Esophagus mucosa (tissue), 1 donor: ENCODE measurements at places on chromosomes 11 and 22.

DNA sequence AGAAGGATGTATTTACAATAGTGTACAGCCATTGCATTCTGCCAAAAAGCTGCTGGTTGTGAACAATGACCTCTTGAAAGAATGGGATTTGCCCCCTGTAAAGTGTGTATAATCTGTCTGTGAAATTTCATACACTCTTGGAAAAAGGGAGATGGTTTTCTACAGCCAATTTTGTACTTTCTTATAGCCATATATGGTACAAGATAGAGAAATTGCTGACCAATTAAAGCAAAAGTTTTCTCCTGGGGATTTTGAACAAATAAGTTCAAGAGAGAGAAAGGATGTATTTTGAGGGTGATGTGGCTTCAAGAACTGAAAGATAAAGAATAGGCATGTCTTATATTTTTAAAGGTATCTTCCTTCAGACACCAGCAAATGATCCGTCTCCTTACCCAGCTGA, 211.0 kb downstream of the NAV2 start:
- ATAC-seq, result no peak

- no peak for ATAC-seq
Measured at GRCh38 chr11:20535271-20535881, 64.0 kb upstream of the SLC6A5 start.

DNA sequence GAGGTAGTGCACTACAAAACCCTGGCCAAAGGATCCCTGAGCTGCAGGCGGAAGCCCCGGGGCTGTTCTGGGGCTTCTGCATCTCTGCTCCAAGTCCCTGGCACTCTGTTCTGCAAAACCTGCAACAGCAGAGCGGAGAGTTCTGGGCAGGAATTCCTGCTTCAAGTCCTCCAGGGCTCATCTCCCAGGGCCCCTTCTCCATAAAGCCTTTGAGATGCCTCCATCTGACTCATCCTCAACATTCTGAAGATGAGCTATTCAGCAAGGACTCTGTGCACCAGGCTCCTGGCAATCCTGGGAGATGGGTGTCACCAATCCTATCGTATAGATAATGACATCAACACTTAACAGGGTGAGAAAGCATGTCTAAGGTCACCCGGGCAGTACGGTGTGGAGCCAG, 19.3 kb downstream of the SYN3 start:
- ATAC-seq, result no peak

DNA sequence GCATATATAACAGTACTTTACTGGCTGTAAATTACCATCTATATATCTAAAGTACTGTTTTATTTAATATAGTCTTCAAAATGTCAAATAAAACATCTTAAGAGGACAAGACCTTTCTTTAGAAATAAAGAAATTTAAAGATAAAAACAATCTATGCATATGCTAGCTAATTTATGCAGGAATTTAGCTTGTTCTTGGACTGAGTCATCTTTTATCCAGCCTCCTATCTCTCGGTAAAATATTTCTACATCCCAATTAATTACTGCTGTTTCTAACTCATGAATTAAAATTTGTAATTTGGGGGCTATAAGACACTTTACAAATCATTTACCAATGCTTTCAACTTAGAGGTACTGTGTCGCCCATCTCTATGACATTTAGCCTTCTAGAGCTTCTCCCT, 72.8 kb upstream of the DDI1 start:
- ATAC-seq, result no peak

GRCh38 chr22:37933711-37934376, 19.6 kb downstream of the C22orf23 start:
- ATAC-seq, result peak; percentile 93

- no peak for ATAC-seq
Measured at GRCh38 chr22:24499706-24500276, 4.7 kb downstream of the UPB1 start.

DNA sequence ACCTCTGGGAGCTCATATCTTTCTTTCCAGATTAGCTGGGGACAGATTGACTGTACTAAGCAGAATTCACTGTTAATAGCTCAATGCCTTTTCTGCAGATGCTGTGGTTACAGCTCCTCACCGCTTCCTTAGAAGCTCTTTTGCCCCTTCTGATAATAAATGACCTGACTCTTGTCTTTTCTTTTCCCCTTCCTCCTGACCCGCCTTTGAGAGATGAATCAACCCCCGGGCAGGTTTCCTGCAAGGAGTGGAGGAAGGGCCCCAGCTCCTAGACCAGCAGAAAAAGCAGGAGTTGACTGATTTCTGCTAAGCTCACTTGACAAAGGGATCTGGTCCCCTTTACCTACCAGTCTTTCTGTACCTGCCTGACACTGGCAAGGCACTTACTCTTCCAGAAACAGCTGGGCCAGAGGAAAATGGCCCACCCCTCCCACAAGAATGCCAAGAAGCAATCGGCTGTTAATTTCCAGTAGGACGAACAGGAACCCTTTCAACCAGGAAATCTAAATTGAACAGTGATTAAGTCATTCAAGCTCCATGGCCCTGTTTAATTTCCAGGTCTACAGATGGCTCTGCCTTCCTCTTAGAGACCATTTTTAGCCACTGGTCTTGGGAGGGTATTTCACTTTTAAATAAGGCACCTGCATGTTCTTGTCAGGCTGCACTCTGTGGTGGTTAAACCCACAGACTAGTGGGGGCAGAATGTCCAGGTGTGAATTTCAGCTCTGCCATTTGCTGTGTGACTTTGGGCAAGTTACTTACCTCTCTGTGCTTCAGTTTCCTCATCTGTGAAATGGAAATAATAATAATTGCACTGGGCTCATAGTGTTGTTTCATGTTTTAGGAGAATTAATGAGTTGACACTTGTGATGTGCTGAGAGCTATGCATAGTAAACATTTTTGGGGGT, 67.5 kb downstream of the PRR5L start:
- ATAC-seq, result no peak

- ATAC-seq, result peak; percentile 9
Measured at GRCh38 chr11:69525516-69526452, 44.3 kb downstream of the LINC01488 start.

DNA sequence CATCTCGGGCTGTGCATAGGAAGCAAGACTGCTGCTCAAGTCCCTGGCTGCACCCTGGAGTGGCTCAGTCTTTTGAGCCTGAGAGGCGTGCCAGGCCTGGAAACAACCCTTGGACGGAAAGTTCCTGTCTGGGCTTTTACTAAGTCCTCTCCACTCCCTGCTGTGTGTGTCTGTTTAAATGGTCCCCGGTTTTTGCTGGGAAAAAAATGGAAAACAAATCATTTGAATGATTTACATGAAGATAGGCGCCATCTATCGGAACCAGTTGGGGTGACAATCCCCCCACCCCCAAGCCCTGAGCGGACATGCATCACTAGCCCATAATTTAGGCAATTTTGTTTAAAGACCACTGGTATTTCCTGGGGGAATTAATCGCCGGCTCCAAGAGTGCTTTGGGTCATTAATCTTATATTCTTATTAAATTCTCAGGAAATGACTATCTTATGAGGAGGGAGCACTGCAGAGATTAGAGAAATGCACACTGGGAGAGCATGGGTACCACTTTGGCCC, 2.7 kb upstream of the GAB2 start:
- ATAC-seq, result no peak

GRCh38 chr22:37669586-37669985, 5.8 kb upstream of the LGALS1 start:
- no peak for ATAC-seq

DNA sequence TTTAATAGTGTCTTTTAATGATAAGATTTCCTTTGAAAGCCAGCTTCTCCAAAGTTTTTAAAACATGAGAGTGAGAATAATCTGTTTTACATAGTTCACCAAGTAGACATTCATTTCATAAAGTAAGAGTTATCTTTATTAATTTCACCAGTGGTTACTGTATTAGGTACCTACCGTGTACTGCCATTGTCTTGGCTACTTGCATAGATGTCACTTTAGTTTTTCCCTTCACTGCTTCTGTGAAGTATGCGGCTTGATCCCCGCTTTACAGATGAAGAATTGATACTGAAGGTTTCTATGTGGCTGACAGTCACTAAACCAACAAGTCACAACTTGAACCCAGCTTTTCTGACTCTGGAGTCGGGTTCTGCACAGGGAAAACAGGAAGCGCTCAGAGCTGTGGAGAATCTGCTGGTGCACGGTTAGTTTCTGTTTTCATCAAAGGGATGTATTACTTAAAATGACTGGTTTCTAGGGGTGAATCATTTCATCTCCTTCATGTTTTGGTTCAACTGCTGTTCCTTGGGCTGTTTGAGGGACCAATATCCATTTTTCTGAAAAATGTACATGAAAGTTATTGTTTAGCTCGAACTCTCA, 39.3 kb upstream of the MYO18B start:
- ATAC-seq, result peak; percentile 32

GRCh38 chr11:17542249-17542648, 2.0 kb downstream of the USH1C start:
- ATAC-seq, result no peak

DNA sequence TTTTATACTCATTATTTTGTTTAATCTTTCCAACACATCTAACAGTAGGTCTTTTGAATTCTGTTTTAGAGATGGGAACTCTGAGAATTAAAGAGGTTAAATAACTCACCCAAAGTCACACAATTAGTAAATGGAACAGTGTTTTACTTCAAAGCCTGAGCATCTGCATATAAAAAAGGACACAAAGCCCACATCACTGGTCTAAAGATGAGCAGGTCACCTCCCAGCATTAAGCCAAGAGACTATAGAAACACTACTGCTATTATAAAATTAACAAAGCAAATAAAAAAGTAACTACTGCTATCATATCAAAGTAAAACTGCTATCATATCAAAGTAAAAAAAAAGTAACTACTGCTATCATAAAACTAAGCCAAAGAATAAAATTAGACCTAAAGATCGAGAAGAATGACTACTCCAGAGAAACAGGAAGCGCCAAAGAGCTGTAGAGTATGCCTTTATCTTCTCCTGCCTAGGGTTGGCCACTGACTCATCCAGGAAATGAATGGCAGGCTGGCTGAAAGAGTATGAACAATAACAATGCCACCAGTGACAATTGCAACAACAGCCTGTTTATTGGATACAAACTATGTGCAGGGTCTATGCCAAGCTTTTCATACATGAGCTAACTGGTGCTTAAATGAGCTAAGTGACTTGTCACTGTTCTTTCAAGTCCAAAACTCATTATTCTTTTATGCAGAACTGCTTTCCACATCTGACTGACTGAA, 1153.0 kb upstream of the TENM4 start:
- ATAC-seq, result peak; percentile 93

DNA sequence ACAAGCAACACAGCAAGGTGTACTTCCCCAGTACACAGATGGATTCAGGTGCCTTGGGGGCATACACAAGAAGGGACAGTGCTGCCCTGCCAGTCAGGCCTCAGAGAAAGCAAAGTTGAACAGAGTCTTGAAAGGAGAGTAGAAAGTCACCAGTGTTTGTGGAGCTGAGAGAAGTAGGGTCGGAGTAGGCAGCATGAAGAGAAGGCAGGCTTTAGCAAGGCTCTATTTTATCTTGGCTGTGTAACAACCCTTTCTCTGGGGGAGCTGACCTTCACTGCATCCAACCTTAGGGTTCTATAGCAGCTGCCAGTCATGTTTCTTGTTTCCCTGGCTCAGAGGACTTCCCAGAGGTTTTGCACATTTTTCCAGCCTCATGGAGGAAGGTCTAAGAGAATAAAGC, 77.4 kb upstream of the BLID start:
- no peak for ATAC-seq

DNA sequence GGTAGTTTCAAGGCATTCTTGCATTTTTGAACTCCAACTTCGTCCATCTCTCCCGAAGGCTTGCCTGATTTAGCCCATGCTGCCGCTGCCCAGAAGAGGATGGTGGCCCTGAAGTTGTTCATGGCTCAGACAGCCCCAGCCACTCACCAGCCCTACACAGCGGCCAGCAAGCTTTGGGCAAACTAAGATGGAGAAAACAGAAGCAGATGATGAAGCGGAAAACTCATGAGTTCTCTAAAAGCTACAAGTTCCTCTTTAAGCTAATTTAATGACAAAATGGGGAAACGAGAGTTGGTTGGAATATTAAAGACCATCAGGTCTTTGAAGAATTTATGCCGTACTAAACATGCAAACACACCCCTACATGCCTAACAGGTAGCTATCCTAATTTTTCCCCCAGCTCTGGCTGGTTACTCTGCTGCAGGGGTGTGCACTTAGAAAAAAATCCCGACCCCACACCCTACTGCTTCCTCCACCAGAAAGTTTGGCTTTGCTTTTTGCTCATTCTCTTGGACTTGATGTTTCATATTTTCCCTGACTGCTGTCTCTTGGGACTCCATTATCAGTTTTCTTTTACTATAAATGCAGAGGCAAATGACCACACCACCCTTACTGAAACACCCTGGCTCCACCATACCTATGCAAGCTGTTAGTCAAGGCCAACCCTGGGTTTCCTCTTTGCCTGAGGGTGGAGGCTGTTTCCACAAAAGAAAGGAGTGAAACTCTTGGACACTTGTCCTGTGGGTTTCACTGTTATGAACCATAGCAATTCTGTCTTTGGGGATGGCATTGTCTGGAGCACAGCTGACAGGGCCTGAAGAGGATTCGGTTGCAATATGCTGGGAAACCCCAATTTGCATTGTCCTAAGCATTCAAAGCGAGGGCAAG, at the start of gene MPEG1:
MPEG1 (minus strand) TSS at position 184 of the 888 bp plus-strand sequence; CDS start at position 122, 62 bp downstream.
- no peak for ATAC-seq

DNA sequence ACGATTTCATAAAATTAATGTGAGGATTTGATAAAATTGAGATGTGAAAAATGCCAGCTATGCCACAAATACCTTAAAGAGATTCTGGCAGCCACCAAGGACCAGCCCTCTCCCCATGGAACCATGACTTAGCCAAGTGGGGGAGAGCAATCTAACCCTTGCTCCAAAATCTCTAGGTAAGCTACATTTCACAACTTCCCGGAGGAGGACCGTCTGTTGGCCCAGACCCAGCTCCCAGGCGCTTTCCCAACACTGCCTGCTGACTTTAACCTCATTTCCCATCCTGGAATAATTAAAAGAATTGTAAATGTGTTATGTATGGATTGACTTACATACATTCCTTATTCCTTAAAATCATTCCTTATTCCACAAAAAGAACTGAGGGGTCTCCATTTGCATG, 47.5 kb upstream of the TENM4 start:
- no peak for ATAC-seq

DNA sequence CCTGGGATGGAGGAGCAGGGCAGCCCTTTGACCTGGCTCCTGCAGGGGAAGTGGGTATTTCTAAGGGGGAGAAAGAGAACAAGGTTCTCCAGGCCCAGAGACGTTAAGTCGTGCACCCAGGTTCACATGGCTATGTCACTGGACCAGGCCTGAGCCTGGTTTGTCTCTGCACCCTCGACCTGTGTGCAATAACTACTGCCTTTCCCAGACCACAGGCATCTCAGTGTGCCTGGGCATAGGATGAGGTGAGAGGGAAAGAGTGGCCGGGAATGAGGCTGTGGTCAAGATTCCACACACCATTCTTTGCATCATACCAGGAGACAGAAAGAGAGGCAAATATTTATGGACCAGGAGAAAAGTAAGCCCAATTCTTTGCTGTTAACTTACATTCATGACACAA, 66.8 kb downstream of the PRR5L start:
- ATAC-seq, result no peak

GRCh38 chr22:36457688-36458450, 23.6 kb downstream of the TXN2 start:
- no peak for ATAC-seq

- peak; percentile 49 for ATAC-seq
Measured at GRCh38 chr22:23376256-23376655, 195.9 kb downstream of the BCR start.

- ATAC-seq, result no peak
Measured at GRCh38 chr11:60835534-60835846, 6.4 kb upstream of the CCDC86 start.

- ATAC-seq, result no peak
Measured at GRCh38 chr11:35664977-35665441, 2.4 kb downstream of the TRIM44 start.
